ENCODE measurements at places on chromosomes 5 and 9. TPM values are rescaled to one million over a fixed set of nuclear protein-coding genes. Genes with fewer than 3 reads are reported as not detected.

The KIF4B gene
- not detected for polyA plus RNA-seq

The TEX48 gene
- polyA plus RNA-seq = not detected

The SPINK6 gene
- not detected for polyA plus RNA-seq

The CDH12 gene
- polyA plus RNA-seq = not detected

The PCA3 gene
- polyA plus RNA-seq = not detected

DNA sequence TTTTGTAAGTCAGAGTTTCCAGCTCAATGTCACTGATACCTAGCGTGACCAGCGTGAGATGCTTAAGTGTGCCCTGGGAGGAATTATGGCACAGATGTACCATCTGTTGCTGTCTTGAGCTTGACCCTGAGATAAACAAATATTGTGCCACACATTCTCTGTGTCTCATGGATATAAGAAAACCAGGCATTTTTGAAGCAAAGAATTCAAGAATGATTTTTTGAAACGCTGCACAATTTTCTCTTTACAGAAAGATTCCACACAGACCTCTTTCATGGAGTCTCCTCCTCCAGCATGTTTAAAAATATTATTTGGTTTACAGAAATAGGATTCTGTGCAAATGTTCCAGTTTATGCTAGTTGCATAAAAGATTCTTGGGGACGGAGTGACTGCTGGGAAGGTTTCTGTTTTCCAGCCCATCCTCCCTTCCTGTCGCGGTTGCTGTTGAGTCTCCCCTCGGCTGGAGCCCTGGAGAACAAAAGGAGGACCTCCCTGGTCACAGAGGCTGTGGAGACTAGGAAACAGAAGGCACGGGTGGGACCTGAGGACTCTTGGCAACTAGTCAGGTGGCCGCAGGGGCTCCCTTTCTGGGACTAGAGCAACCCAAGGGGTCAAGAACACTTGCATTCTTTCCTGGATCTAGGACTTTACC lies 120.8 kb downstream of the RASGRF2 start:
- DNase-seq = no peak
- H3K36me3 ChIP-seq = peaks cover 9% of the 10 kb centered on the region
- H3K4me1 ChIP-seq = no peaks in the 10 kb centered on the region
- H3K27ac ChIP-seq = no peak overlapping the region

DNA sequence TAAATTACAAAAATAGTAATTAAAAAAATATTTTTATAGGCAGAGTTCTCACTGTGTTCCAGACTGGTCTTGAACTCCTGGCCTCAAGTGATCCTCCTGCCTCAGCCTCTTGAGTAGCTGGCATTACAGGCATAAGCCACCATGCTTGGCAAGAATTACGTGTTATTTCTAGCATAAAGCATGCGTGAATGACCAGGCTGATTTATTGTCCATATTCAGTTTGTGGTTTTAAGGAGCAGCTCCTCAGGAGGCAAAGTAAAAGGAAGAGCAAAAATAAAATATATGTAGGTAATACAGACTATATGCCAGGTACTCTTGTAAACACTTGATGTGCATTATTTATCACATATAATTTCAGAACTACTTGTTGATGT lies 7.1 kb upstream of the CD180 start:
- H3K4me3 ChIP-seq = no peak overlapping the region
- no peaks in the 10 kb centered on the region for H3K27me3 ChIP-seq
- peaks cover 53% of the 10 kb centered on the region for H3K4me1 ChIP-seq

DNA sequence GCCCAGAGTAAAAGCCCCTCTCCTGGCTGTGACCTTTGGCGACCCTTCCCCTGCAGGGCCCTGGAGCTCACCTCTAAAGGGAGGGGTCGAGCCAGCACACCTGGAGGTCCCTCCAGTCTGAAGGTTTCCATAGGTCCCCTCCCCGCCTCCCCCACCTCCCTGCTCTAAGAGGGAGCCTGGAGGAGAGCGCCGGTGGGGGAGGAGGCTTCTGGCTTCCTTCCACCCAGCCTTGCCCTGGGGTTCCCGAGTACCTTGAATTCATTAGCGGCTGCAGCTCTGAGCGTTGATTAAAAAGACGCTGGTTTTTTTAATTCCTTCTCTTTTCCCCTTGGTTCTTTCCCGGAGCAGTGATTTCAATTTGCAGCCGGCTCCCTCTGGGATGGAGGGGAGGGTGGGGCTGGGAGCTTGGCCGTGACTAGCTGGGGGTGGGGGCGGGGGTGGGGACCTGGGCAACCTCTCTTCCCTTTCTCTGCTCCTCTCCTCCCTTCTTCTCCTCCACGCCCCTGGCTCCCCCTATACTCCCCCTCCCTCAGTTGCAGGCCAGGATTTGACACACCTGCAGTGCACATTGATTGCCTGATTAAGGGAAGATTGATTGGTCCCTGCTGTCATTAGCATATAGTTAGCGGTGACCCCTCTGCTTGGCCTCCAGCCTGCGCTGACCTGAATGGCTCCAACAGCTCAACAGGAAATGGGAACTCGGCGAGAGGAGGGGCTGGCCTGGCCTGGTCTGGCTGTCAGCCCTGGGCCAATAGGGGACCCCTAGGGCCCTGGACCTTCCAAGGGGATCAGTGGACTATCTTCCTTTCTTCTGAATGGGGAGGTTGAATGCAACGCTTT lies 67.5 kb upstream of the RAPGEF1 start:
- DNase-seq = no peak

DNA sequence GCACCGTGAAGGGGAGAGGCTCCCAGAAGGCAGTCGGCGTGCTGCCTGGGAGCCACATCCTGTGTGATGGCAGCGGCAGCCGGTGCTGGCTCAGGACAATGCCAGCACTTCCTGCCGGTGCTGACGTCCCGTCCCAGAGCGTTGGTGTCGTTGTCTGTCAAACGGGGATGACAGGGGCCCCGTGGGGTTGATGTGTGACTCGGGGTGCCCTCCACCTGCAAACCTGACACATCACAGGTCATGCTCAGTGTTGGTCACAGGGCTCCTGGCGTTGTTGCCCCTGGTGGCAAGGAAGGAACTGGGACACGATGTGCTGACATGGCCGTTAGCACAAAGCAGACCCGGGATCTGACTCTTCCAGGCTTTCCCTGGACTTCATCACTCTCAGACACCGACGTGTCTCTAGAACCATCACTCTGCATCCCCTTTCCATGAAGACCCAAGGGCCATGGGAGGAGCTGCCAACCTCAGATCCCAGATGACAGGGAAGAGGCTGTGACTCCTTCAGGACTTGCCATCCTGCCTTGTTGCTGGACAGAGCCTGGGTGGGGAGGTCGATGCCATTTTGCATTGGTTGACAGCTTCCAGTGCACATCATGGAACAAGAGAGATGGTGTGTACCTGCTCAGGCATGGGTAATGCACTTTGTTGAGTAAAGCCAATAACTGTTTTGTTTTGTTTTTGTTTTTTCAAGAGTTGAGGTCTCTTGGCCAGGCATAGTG lies 21.5 kb downstream of the PLPP7 start:
- DNase-seq = peak; percentile 74
- no peaks in the 10 kb centered on the region for H3K36me3 ChIP-seq
- peak overlapping the region; percentile 43 for H3K27ac ChIP-seq
- peaks cover 14% of the 10 kb centered on the region for H3K4me1 ChIP-seq
- no peaks in the 10 kb centered on the region for H3K27me3 ChIP-seq

- H3K4me1 ChIP-seq = no peaks in the 10 kb centered on the region
- peak; percentile 64 for DNase-seq
- no peaks in the 10 kb centered on the region for H3K27me3 ChIP-seq
- H3K27ac ChIP-seq = no peak overlapping the region
- H3K4me3 ChIP-seq = peak overlapping the region; percentile 19
These were observed 15.0 kb upstream of the PTBP3 start for GRCh38 chr9:112348257-112349007.

DNA sequence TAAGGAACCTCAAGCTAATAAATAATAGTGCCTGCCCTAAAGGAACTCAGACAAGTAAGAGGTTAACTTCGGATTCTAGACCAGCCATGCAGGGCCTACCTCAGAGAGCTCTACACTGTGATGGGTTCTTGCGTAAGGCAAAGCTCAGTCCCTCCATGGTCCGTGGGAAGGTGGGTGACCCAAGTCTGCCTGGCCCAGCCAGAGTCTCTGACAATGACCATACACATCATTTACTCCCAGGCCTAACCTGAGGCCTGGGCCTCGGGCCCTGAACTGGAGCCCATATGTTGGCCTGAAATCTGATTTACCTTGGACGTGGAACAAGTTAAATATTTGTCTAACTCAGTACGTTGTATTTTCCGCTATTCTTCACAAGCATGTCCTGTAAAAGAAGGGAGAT lies 55.1 kb downstream of the TMEM174 start:
- H3K36me3 ChIP-seq = no peaks in the 10 kb centered on the region
- peaks cover 13% of the 10 kb centered on the region for H3K4me1 ChIP-seq
- no peak overlapping the region for H3K4me3 ChIP-seq

DNA sequence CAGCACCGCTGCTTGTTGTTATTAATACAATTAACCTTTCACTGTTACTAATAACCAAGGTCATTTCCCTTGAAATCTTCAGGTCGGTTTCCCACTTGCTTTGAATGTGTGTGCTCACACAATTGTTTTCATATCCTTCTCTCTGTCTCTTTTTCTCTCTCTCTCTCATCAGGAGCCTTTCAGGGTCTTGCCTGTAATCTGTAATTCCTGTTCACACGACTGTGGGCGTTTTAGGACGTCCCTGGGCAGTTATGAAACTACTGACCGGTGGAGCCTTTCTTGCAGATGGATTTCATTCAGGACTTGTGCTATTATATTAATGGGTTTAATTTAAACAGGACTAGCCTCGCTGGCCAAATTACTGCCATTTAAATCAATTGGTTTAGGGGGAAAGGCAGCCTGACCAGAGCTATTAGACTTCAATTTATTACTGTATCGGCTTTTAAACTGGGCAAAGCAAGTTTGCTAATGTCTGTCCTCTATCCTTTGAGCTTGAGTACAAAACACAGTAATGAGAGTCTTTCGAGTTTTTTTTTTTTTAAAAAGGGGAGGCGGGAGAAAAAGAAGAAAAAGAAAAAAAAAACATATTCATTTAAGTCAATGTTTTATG lies 316.0 kb upstream of the TLE4 start:
- H3K27me3 ChIP-seq = no peaks in the 10 kb centered on the region
- H3K4me1 ChIP-seq = no peaks in the 10 kb centered on the region
- no peak for DNase-seq
- no peaks in the 10 kb centered on the region for H3K36me3 ChIP-seq
- H3K27ac ChIP-seq = no peak overlapping the region
- no peak overlapping the region for H3K4me3 ChIP-seq

GRCh38 chr5:52943285-52943684 lies 45.9 kb upstream of the ITGA2 start:
- no peak overlapping the region for H3K4me3 ChIP-seq
- H3K4me1 ChIP-seq = no peaks in the 10 kb centered on the region
- no peak overlapping the region for H3K27ac ChIP-seq
- DNase-seq = no peak
- H3K27me3 ChIP-seq = no peaks in the 10 kb centered on the region

GRCh38 chr5:42767491-42768105 lies 11.0 kb downstream of the CCDC152 start:
- no peak overlapping the region for H3K4me3 ChIP-seq
- H3K36me3 ChIP-seq = no peaks in the 10 kb centered on the region
- peak; percentile 9 for DNase-seq
- no peak overlapping the region for H3K27ac ChIP-seq

- no peaks in the 10 kb centered on the region for H3K27me3 ChIP-seq
- no peak overlapping the region for H3K4me3 ChIP-seq
- H3K4me1 ChIP-seq = no peaks in the 10 kb centered on the region
- no peak overlapping the region for H3K27ac ChIP-seq
These were observed 20.0 kb downstream of the CCDC125 start for GRCh38 chr5:69312459-69313160.

GRCh38 chr9:27414220-27414761 lies 109.8 kb upstream of the IFNK start:
- H3K4me3 ChIP-seq = no peak overlapping the region
- no peaks in the 10 kb centered on the region for H3K36me3 ChIP-seq
- H3K27me3 ChIP-seq = no peaks in the 10 kb centered on the region
- H3K27ac ChIP-seq = no peak overlapping the region
- H3K4me1 ChIP-seq = no peaks in the 10 kb centered on the region

GRCh38 chr5:135158982-135159381 lies 125.0 kb upstream of the PITX1 start:
- H3K27me3 ChIP-seq = no peaks in the 10 kb centered on the region
- no peak overlapping the region for H3K4me3 ChIP-seq
- no peak for DNase-seq
- H3K36me3 ChIP-seq = no peaks in the 10 kb centered on the region

DNA sequence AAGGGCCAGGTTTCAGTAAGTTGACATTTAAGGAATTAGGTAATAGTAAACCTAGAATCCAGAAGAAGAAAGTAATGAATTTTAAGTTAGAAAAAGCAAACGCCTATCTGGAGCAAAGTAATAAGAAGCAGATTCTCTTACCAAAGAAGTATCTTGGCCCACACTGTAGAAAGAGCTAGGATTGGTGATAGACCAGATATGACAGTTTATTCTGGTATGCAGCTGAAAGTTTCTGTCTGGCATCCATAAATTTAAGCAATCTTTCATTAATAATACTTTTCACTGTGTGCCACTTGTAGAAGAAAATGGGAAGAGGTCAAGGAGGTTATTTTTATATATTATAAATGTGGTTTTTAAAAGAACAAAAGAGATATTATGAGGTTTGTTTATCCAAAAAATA lies 3.0 kb downstream of the RECK start:
- no peak overlapping the region for H3K4me3 ChIP-seq
- H3K27me3 ChIP-seq = no peaks in the 10 kb centered on the region
- DNase-seq = no peak
- H3K36me3 ChIP-seq = no peaks in the 10 kb centered on the region
- H3K4me1 ChIP-seq = peaks cover 40% of the 10 kb centered on the region
- H3K27ac ChIP-seq = no peak overlapping the region

DNA sequence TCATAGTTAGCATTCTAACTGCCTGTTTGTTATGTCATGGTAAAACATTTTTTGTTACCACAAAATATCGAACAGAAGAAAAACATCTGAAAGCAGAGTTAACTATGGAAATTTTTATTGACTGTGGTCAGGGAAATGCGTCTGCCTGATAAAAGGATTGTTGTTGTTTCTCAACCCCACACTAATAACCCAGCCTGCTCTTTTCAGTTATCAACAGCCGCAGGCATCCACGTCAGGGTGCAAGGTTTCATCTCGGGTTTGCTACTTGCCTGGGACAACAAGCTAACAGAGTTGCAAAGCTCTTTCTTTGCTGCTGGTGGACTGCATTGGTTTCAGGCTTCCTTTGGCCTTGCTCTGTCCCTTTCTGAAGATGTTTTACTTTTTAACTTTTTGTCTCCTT lies 969.2 kb downstream of the CDH18 start:
- DNase-seq = no peak
- no peak overlapping the region for H3K4me3 ChIP-seq
- no peak overlapping the region for H3K27ac ChIP-seq
- H3K4me1 ChIP-seq = no peaks in the 10 kb centered on the region
- no peaks in the 10 kb centered on the region for H3K27me3 ChIP-seq
- H3K36me3 ChIP-seq = no peaks in the 10 kb centered on the region

- H3K4me3 ChIP-seq = no peak overlapping the region
- no peaks in the 10 kb centered on the region for H3K4me1 ChIP-seq
- H3K27me3 ChIP-seq = peaks cover 6% of the 10 kb centered on the region
These were observed 407.4 kb downstream of the ENC1 start for GRCh38 chr5:74233091-74233490.

GRCh38 chr9:121819428-121820231 lies 168.2 kb downstream of the DAB2IP start:
- no peaks in the 10 kb centered on the region for H3K4me1 ChIP-seq
- DNase-seq = no peak
- H3K27me3 ChIP-seq = no peaks in the 10 kb centered on the region
- H3K27ac ChIP-seq = no peak overlapping the region
- H3K36me3 ChIP-seq = no peaks in the 10 kb centered on the region

GRCh38 chr9:82412586-82413305 lies 424.2 kb downstream of the SPATA31D1 start:
- H3K36me3 ChIP-seq = no peaks in the 10 kb centered on the region
- H3K4me1 ChIP-seq = no peaks in the 10 kb centered on the region
- no peak overlapping the region for H3K27ac ChIP-seq
- DNase-seq = no peak
- no peaks in the 10 kb centered on the region for H3K27me3 ChIP-seq
- no peak overlapping the region for H3K4me3 ChIP-seq
